ENCODE measurements at places on chromosomes 3 and 15.

- H3K27me3 ChIP-seq = no peaks in the 10 kb centered on the region
- no peaks in the 10 kb centered on the region for H3K36me3 ChIP-seq
- no peak overlapping the region for H3K4me3 ChIP-seq
These were observed 749.9 kb downstream of the TBL1XR1 start for GRCh38 chr3:176447369-176447768.

DNA sequence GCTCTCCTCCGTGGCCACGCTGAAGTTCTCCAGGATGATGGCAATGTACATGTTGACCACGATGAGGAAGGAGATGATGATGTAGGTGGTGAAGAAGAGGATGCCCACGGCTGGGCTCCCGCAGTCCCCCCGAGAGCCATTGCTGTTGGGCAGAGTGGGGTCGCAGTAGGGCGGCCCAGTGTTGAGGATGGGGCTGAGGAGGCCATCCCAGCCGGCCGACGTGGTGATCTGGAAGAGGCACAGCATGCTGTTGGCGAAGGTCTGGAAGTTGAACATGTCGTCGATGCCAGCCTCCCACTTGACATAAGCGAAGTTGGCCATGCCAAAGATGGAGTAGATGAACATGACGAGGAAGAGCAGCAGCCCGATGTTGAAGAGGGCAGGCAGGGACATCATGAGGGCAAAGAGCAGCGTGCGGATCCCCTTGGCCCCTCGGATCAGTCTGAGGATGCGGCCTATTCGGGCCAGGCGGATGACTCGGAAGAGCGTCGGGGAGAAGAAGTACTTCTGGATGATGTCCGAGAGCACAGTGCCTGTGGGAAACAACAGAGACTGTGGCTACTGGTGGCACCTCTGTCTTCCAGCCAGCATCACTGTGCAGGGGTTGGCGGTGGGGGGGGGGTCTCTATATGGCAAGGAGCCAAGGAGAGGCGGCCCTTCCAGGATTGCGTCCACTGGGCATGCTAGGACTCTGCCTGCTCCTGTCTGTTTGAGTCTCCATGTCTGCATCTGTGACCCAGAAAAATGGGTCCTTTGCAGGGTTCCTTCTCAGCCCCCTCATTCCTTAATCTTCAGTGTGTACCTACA is 55.1 kb downstream of the EXOG start:
- no peaks in the 10 kb centered on the region for H3K4me1 ChIP-seq
- H3K27ac ChIP-seq = no peak overlapping the region
- H3K4me3 ChIP-seq = no peak overlapping the region
- no peaks in the 10 kb centered on the region for H3K27me3 ChIP-seq
- DNase-seq = no peak
- H3K36me3 ChIP-seq = no peaks in the 10 kb centered on the region

- DNase-seq = no peak
- no peak overlapping the region for H3K4me3 ChIP-seq
- H3K36me3 ChIP-seq = no peaks in the 10 kb centered on the region
- H3K4me1 ChIP-seq = peaks cover 40% of the 10 kb centered on the region
- no peaks in the 10 kb centered on the region for H3K27me3 ChIP-seq
These were observed 580.4 kb upstream of the TBL1XR1 start for GRCh38 chr3:177777699-177778098.

DNA sequence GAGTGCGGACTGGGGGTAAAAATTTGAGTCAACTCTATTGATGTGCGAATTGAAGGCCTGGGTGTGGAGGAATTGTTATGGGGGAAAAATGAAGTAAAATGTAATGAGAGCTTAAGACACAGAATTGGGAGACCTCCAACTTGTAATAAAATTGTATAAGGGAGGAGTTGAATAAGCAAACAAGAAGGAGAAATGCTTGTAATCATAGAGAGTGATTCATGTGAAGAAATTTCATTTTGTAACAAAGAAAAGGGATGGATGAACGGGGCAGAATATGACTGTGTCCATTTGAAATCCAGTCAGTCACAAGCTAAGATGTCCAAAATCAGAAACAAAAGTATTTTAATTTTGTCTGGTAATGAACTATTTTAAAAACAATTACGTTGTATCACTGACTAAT is 552.3 kb downstream of the NAALADL2 start:
- no peak for DNase-seq
- no peaks in the 10 kb centered on the region for H3K27me3 ChIP-seq
- no peak overlapping the region for H3K27ac ChIP-seq
- no peaks in the 10 kb centered on the region for H3K36me3 ChIP-seq
- H3K4me3 ChIP-seq = no peak overlapping the region

DNA sequence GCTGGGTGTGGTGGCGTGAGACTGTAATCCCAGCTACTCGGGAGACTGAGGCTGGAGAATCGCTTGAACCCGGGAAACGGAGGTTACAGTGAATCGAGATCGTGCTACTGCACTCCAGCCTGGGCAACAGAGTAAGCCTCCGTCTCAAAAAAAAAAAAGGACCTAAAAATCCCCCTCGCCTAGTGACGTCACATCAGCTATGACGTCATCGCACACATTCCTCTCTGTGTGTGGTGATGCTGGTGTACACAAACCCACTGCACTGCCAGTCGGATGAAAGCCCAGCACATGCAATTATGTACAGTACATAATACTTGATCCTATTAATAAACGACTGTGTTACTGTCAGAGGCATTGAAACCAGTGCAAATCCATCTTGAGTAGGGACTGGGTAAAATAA is 40.2 kb upstream of the SEC61A1 start:
- no peak for DNase-seq
- no peaks in the 10 kb centered on the region for H3K27me3 ChIP-seq
- H3K36me3 ChIP-seq = no peaks in the 10 kb centered on the region
- no peak overlapping the region for H3K27ac ChIP-seq
- H3K4me1 ChIP-seq = peaks cover 18% of the 10 kb centered on the region
- no peak overlapping the region for H3K4me3 ChIP-seq

DNA sequence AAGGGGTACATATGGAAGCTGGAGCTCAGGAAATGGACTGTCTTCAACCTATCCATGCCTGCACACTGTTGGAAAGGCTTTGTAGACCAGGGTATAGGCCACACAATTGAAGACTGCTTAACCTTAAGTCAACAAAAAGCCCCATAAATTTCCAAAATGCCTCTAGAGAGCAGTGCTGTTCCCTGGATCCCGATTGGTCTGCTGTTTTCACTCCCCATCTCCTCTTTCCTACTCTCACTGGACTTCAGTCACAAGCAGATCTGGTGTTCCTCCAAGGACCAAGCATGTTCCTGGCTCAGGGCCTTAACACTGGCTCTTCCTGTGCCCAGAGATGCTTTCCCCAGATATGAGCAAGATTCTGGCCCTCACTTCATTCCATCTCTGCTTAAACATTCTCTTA is 22.8 kb upstream of the LRRC34 start:
- H3K36me3 ChIP-seq = no peaks in the 10 kb centered on the region
- no peak for DNase-seq
- no peak overlapping the region for H3K4me3 ChIP-seq
- no peaks in the 10 kb centered on the region for H3K27me3 ChIP-seq
- no peaks in the 10 kb centered on the region for H3K4me1 ChIP-seq

DNA sequence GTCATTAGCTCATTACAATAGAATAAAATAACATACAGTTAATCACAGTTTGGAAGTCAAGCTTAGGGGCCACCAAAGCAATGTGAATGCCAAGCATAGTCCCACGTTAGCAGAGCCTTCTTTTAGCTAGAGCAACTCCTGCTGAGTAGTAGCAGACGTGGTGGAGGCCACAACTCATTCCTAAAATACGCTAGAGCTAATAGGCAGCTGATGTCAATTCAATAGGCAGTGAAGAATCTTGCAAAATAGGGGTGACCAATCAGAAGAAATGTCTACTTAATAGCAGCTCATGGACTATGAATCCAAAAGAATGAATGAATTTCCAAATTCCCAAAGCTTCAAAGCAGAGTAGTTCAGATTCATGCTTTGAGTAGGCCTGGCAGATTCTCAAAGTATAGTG is 292.9 kb upstream of the RORA start:
- no peak overlapping the region for H3K4me3 ChIP-seq
- H3K27ac ChIP-seq = no peak overlapping the region

DNA sequence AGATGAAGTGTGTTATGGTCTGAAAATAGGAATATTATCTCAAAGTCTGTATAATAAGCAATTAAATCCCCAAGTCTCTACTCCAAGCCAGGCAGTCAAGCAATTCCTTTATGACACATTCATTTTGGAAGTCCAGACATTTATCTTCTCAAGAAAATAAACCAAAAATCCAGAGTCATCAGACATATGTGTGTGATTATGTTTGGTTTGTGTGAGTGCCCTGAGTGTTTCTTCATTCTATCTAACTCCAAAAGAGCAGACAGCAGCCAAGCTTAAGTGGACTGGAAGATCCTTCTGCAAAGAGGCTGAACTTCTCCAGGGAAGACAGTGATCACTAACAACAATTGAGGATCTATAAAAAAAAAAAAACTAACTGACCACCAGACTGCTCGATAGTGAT is 239.8 kb downstream of the STAG1 start:
- H3K27me3 ChIP-seq = no peaks in the 10 kb centered on the region
- H3K36me3 ChIP-seq = no peaks in the 10 kb centered on the region
- H3K4me3 ChIP-seq = no peak overlapping the region
- H3K27ac ChIP-seq = no peak overlapping the region

DNA sequence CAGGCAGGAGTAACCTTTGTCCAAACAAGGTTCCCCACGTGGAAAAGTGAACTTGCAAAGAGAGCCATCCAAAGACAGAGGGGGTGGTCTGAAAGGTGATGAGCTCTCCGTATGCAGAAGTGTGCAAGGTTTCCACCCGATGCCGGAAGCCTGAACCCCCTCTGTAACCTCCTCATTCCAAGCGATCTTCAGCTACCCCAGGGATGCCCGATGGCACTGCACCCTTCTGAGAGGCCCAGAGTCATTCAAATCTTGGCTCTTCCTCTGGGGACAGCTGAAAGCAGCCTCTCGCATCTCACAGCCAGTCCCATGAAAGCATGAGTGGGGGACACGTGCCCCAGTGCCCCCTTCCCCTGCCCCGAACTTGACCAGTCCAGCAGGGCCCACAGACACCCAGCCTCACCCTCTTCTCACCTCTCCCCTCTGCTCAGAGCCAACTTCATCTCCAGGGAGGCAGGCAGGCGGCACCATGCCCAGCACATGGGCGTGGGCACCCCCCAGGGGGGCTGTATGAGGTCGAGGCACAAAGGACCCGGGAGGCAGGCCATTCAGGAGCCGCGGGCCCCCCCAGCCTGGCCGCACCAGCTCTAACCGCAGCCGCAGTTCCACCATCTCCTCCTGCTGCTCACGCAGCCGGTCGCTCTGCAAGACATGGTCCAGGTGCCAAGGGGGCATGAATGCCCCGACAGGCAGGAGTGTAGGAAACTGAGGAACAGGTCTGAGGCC is 8.7 kb downstream of the KIF7 start:
- no peak overlapping the region for H3K4me3 ChIP-seq
- H3K4me1 ChIP-seq = no peaks in the 10 kb centered on the region
- peaks cover 8% of the 10 kb centered on the region for H3K36me3 ChIP-seq
- peaks cover 4% of the 10 kb centered on the region for H3K27me3 ChIP-seq

- DNase-seq = no peak
- no peaks in the 10 kb centered on the region for H3K36me3 ChIP-seq
- H3K4me3 ChIP-seq = no peak overlapping the region
- no peak overlapping the region for H3K27ac ChIP-seq
- no peaks in the 10 kb centered on the region for H3K4me1 ChIP-seq
- H3K27me3 ChIP-seq = no peaks in the 10 kb centered on the region
These were observed 39.3 kb upstream of the UTS2B start for GRCh38 chr3:191369616-191370010.

- no peaks in the 10 kb centered on the region for H3K36me3 ChIP-seq
- H3K27ac ChIP-seq = no peak overlapping the region
- no peak for DNase-seq
- H3K27me3 ChIP-seq = no peaks in the 10 kb centered on the region
These were observed 27.1 kb upstream of the SKIL start for GRCh38 chr3:170330366-170330765.

DNA sequence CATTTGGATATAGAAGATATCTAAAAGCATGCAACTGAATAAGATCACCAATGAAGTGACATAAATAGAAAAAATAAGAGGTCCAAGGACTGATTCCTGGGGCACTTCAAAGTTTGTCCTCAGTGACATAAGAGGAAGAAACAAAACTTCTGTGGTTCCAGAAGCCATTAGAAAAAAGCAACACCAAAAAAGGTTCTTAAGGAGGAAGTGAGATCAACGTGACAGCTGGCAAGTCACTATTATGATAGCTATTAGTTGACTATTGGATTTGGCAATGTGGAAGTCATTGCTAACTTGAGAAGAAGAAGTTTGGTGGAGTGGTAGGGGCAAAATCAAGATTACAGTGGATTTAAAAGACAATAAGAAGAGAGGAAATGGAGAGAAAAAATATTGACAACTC is 1098.3 kb downstream of the NAALADL2 start:
- H3K4me3 ChIP-seq = no peak overlapping the region
- H3K36me3 ChIP-seq = no peaks in the 10 kb centered on the region
- DNase-seq = no peak
- no peaks in the 10 kb centered on the region for H3K4me1 ChIP-seq
- H3K27me3 ChIP-seq = no peaks in the 10 kb centered on the region
- no peak overlapping the region for H3K27ac ChIP-seq

DNA sequence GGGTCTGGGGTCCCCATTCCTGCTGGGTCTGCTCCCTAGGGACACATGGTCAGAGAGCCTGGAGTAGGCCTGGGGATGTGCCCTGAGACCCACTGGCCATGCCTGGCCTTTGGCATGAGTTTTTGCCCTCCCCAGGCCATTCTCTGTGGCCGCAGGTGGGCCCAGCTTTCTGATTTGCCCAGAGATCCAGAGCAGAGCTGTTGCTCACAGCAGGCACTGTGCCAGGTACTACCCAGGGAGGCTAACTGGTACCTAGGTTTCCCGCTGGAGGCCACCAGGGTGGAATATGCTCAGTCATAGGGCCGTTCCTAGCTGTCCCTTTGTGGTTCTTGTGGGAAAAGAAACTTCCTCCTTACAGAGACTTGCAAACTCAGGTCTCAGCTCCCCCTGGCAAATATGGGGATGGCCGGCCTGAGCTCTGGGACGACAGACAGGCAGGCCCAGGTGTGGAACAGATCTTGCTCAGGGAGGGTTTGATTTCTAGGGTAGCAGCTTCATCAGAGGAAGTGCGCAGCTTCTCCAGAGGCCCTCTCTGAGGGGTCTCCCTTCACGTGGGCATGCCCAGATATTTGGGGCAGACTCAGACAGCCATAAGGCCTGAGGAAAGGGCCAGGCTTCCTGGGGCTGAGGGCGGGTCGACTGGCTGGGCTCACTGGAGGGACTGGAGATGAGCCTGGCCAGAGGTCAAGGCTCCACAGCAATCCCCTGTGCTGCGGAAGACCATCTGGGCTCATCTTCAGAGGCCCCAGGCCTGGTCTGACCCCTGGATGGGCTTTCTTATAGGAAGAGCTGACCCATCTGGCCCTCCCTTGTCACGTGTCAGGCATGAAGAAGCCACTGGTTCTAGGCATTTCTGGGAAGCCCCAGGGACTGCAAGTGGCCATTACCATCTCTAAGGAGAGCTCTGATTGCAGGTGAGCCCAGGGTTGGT is 28.0 kb downstream of the ACAA1 start:
- no peak overlapping the region for H3K4me3 ChIP-seq
- no peak for DNase-seq
- H3K27ac ChIP-seq = no peak overlapping the region
- no peaks in the 10 kb centered on the region for H3K27me3 ChIP-seq
- no peaks in the 10 kb centered on the region for H3K36me3 ChIP-seq
- no peaks in the 10 kb centered on the region for H3K4me1 ChIP-seq

All from esophagus squamous epithelium (tissue), 5 donors.